ENCODE measurements at places on chromosomes 16 and 17. TPM values are rescaled to one million over a fixed set of nuclear protein-coding genes. Genes with fewer than 3 reads are reported as not detected.

RHBDL1 gene
- total RNA-seq: 0.27 TPM

IL32 gene
- total RNA-seq: 45.9 TPM

RHBDF2 gene
- total RNA-seq: 23.0 TPM

TEX14 gene
- under 0.01 TPM for total RNA-seq

TNP2 gene
- total RNA-seq: not detected

CSH1 gene
- not detected for total RNA-seq

SMG6 gene
- total RNA-seq: 28.2 TPM

HBQ1 gene
- total RNA-seq: not detected

PABPN1L gene
- not detected for total RNA-seq

GRB7 gene
- 0.07 TPM for total RNA-seq

HID1 gene
- 14.9 TPM for total RNA-seq

OMG gene
- total RNA-seq: not detected

OR3A2 gene
- not detected for total RNA-seq

PLXDC1 gene
- total RNA-seq: not detected

UTS2R gene
- not detected for total RNA-seq

AANAT gene
- not detected for total RNA-seq

CFAP97D1 gene
- not detected for total RNA-seq

GNG13 gene
- total RNA-seq: not detected

LRRC37A gene
- total RNA-seq: 2.9 TPM

SPAG7 gene
- total RNA-seq: 33.9 TPM

HP gene
- not detected for total RNA-seq

LITAFD gene
- not detected for total RNA-seq

CLEC3A gene
- not detected for total RNA-seq

MYH8 gene
- total RNA-seq: not detected

MT1M gene
- total RNA-seq: 2.4 TPM

CMTM1 gene
- total RNA-seq: 3.3 TPM

KCNJ2 gene
- total RNA-seq: 25.0 TPM

CRLF3 gene
- total RNA-seq: 29.7 TPM

ACSM2A gene
- under 0.01 TPM for total RNA-seq

SAP30BP gene
- 94.8 TPM for total RNA-seq

AURKB gene
- 66.0 TPM for total RNA-seq

PRKCA gene
- 26.4 TPM for total RNA-seq

ACACA gene
- 74.7 TPM for total RNA-seq

ABCA6 gene
- total RNA-seq: 36.3 TPM

TRIM65 gene
- 16.9 TPM for total RNA-seq

MRPL10 gene
- total RNA-seq: 42.4 TPM

TNS4 gene
- not detected for total RNA-seq

MYH1 gene
- total RNA-seq: not detected

LLGL2 gene
- 4.0 TPM for total RNA-seq
